ENCODE measurements at places on chromosomes 2 and 18.

DNA sequence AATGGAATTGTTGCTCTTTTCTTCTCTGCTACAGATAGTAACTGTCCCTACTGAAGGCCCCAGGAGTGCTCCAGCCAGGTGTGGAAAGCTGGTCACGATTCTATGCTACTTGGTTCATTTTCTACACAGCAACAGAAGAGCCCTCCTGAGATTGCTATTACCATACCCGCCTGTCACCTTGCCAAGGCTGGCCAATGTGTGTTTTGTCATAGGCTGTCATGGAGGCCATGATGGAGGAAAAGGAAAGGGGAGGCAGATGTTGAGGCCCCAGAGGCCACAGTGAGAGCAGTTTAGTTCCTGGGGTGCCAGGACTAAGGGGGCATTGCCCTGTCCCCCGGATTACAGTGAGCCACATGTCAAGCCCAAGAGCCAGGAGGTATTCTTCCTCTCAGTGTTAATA lies 952 bp downstream of the ELMOD3 start:
- no peak for DNase-seq

GRCh38 chr18:59672235-59672711 lies 24.9 kb downstream of the CCBE1 start:
- no peak for DNase-seq

- no peak for DNase-seq
Measured at GRCh38 chr2:231683292-231684235, 24.8 kb upstream of the PTMA start.

DNA sequence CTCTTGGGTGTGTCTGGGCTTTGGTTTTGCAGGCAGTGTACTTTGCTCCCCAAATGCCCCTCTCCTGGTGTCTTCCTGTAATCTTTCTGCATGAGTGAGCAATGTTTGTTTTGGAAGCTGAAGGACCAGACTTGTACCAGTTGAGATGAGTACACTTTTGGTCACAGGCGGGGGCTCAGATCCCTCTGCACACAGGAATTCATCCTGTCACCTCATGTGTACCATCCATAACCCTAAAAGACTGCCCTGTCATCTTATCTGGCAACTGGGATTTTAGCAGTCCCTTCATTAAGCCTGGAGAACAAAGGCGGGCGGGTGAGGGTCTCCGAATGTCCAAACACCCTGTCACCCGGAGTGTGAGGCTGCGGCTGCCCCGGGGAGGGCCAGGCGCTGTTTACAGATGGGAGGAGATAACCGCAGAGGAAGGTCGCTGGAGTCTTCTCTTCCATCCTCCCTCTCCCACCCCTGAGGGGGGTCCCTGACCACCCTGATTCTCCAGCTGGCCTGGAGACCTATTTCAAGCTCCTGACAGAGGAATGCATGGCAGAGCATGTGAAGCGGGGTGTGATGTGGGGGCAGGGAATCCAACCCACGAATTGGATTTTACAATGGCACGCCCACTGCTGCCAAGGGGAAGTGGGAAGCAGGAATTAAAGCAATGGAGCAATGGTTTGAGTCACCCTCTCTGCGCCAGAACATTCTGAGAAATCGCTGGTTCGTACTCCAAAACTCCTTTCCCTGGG lies 158.2 kb upstream of the MYCN start:
- peak; percentile 3 for DNase-seq

- no peak for DNase-seq
Measured at GRCh38 chr18:73756256-73757091, 391.2 kb downstream of the FBXO15 start.

DNA sequence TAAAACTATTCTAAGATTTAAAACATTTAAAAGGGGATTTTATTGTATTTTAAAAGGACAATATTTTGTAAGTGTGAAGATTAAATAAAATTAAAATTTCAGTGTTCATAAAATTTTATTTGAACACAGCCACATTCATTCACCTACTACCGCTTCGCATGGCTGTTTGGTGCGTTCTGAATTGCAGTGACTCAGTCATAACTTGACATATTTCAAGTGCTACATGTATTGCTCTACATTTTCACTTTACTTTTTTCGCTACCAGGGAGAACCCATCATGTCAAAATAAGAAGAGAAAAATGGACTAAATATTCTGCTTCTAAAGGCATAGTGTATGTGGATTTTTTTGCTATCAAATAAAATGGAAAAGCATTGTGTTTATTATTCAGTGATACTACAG lies 8.7 kb downstream of the PTH2R start:
- no peak for DNase-seq

DNA sequence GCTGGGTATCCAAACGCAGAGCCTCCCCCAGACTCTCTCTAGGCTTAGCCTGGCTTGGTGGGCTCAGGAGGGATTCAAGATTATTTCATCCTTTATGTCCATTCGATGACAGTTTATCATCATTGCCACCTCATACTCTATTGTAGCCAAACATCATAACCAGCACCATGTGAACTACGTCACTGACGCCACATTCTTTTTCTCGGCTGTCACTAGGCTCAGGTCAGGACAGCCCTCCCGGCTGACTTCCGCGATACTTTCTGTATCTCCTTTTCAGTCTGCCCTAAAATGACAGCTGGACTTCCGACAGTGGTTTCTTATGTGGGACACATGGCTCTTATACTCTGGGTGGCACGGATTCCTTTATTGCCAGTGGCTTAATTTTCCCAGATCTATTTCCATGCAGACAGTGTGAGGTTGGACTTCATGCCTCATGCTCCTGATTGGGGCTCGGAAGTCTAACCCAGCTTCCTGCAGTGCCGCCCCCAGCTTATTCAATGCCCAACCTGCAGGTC lies 39.8 kb upstream of the SMIM21 start:
- DNase-seq = no peak

- peak; percentile 65 for DNase-seq
Measured at GRCh38 chr18:72762515-72763122, 105.2 kb downstream of the NETO1 start.

- no peak for DNase-seq
Measured at GRCh38 chr2:172586245-172586891, 30.5 kb downstream of the PDK1 start.

DNA sequence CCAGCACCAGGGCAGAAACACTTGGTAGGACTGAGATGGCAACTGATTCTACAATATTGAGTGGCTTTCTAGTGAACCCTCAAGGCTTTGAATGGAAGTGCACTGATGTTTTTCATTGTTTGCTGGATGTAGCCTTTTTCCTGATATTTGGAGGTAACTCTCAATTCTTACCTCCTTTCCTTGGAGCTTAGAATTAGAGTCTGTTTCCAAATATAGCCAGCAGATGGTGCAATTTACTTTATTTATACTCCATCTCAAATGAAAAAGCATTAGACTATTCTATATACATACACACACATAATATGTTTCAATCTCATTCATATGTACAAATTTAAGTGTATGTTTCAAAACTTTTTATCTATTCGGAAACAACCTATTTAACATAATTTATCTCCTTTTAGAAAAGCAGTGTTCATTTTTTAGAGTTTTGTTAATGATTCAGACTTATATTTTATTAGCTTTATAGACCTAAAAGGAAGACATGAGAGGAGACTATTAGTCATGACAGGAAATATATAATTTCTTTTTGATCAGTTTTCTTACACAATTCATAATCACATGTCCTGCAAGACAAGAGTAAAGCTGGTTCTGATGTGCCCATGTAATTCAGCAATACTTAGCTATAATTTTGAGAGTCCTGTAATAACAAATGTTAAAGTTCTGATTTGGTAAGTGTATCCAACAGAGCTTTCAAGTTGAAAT lies 124.8 kb downstream of the NUP35 start:
- peak; percentile 45 for DNase-seq

DNA sequence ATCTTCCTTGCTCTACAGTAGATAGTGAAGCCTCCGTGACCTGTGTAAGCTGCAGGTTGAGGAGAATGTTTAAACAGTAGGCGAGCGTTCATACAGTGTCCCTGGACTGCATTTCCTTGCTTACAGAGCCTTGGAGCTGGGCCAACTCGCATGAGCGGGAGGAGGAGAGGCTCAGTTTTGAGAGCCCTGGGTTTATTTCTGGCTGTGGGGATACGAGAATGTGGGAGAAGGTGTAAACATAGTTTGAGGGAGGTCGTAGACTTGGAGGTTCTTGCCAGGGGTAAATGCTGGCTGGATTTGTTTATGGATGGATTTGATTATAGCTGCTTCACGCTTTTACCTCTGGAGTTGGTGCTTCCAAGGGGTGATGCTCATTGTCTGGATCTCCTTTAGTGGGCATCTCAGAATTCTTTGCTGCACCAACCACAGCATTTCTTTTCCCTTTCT lies 20.8 kb downstream of the CRIM1 start:
- peak; percentile 81 for DNase-seq

GRCh38 chr18:24669502-24669901 lies 209.1 kb downstream of the HRH4 start:
- no peak for DNase-seq

DNA sequence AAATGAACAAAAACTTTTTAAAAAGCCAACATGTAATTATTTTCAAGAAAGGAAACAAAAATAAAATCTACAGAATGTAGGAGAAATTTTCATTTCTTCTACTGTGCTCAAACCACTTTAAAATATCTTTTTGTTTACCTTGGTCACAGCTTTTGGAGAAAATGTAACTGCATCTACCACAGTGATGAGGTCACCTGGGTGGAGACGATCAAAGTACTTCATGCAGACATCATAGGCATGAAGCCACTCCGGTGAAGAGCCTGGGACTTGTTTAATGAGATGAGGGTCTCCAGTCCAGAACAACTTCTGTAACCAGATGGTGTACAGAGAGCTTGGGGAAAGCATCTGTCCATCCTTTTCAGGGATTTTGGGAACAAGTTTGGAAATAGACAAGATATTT lies 285.8 kb downstream of the NBAS start:
- DNase-seq = no peak

DNA sequence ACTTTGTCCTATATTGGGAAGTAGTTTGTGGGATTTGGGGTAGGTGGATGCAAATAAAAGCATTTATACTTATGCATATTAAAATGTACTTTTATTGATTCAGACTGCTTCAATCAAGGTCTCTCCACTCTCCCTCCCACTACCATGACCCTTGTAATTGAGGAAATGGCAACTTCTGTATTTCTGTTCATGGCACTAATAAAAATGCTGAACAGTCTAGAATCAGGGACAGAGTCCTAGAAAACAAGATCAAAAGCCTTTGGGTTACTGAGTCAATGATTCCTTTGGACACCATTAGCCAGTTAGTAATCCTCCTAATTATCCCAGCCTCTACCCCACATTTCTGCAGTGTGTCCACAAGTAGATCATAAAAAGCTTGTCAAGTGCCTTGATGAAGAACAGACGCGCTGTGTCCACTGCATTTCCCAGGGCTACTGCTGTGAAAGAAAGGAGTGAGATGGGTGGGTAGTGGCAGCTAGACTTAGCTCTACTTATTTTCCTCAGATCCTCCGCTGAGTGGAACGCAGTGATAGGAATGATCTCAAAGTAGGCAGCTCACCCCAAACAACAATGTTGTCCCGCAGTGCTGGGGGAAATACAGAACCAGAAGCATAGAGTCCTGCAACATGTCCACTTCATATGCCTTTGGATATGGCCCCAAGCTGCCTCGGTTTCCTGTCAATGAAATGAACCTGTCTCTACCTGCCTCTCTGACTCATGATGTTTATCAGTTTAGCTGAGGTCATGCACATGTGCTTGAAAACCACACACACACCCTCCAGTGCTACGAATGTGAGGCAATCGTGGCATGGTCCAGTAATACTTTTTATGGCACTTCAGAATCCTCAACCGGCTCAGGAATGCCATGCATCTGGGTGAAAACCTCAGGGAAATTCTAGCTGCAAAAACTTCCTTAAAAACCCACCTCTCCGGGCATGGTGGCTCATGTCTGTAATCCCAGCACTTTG lies 115.5 kb downstream of the COL6A3 start:
- peak; percentile 84 for DNase-seq

GRCh38 chr2:27370816-27371620 lies 602 bp downstream of the SNX17 start:
- peak; percentile 46 for DNase-seq

GRCh38 chr2:172736424-172737174 lies 954 bp downstream of the RAPGEF4 start:
- no peak for DNase-seq

DNA sequence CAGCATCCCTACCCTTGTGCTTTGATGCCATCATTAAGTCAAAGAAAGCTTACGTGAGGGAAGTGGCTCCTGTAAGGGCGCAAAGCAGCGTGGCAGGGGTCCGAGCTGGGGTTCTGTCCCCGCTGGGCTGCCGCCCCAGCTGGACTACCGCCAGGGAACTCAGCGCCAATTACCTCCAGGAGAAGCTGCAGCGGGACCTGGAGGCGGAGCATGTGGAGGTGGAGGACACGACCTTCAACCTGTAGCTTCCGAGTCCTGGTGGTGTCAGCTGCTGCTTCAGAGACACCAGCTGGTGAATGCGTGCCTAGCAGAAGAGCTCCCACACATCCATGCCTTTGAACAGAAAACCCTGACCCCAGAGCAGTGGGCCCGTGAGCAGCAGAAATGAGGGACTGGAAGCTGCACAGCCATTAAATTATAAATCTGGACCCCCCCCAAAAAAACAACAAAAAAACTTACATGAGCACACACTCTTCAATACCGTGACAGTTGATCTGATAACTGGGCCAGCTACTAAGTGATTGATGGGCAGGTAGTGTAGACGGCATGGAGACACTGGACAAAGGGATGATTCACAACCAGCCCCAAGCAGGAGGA lies 20.1 kb upstream of the YES1 start:
- DNase-seq = no peak

DNA sequence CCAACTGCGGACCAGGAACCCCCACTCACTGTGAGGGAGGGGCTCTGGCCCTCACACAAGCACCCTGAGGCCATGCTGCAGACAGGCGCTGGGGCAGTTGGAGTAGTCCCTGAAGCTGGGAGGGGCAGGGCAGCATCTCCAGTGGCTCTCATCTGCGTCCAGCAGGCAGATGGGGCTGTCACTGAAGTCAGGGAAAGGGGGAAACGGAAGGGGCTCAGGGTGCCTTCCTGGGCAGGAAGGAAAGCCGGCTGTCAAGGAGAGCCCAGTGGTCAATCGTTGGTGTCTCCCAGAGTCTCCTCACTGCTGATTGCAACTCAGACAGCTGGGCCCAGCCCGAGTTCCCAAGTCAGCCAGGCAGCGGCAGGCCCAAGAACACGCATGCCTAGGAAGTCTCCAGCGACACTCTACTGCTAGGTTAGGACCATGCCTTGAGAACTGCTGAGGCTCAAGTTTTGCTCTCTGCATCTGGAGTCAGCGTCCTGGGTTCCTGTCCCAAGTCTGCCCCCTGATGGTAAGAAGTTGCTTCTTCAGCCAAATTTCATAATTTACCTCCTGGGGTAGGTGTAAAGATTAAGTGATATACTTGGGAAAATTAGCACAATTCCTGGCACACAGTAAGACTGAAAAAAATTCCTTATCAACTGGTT lies 27.4 kb upstream of the NMUR1 start:
- DNase-seq = peak; percentile 75

- DNase-seq = no peak
Measured at GRCh38 chr18:54702686-54703085, 111.6 kb downstream of the DYNAP start.

- DNase-seq = no peak
Measured at GRCh38 chr18:63306249-63306648, 13.3 kb downstream of the BCL2 start.

- peak; percentile 26 for DNase-seq
Measured at GRCh38 chr2:3242747-3243369, 134.8 kb downstream of the EIPR1 start.

GRCh38 chr2:222610746-222611145 lies 45.1 kb downstream of the FARSB start:
- DNase-seq = peak; percentile 26
